ENCODE measurements at places on chromosomes 7 and 10.

GRCh38 chr7:98808751-98809460, 60.9 kb downstream of the TMEM130 start:
- no peak for DNase-seq

DNA sequence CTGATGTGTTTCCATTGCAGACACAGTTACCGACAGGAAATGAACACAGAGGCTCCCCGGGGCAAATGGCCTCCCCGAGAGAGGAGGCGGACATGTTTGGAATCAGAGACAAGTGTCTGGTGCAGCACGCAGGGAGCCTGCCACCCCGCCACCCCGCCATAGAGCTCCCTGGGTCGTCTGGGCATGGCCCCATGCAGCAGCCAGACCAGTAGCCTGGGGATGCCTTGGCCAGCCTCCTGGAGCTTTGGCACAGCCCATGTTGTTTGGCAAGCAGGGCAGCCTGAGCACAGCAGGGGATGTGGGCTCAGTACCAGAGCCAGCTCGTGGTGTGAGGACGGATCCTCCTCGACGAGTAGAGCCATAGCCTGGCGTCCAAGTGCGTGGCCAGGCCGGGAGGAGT, 80.8 kb downstream of the NKX6-2 start:
- no peak for DNase-seq

DNA sequence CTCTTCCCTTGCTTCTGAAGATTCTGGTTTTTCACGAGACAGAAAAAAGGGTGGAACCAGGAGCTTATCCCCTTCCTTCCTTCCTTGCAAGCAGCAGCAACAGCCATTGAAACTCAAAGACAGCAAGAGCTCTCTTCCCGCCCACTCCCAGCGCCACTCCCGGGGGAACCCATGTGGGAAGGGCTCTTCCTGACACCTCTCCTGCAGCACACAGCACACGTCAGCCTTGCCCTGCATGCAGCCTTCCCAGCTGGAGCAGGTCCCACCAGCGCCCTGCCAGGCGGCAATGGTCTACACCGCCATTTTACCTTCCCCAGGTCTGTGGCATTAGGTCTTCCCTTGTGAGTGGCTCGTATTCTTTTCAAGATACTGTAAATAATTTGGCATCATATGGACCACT, 161.8 kb downstream of the MGMT start:
- no peak for DNase-seq

DNA sequence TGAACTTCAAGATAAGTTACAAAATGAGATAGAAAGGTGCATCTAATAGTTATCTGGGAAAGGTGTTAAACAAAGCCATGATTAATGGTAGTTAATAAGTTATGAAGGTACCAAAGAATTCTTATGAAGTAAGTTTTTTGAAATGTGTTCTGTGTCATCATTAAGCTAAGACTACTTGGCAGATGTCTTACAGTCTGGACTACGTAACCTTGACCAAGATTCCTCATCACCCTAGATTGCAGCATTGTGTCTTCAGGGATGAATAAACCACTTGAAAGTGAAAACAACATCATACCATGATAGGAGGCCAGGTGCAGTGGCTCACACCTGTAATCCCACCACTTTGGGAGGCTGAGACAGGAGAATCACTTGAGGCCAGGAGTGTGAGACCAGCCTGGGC, 48.2 kb downstream of the GOT1 start:
- no peak for DNase-seq

DNA sequence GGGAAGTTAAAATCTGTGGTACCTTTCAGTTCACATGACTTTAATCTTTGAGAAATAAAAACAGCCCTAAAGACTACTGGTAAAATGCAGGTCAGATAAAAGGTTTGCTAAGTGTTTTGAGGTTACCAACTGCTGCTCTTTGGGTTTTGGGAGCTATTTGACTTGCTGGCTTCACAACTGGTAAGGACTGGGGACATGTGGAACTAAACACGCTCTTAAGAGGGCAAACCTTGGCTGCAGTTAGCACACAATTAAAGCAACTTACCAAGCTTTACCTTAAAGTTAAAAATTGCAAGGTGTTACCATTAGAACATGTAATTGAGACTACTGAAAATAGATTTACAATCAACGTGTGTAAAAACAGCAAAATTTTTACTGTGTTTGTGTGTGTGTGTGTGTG, 220.2 kb downstream of the PHF14 start:
- no peak for DNase-seq

DNA sequence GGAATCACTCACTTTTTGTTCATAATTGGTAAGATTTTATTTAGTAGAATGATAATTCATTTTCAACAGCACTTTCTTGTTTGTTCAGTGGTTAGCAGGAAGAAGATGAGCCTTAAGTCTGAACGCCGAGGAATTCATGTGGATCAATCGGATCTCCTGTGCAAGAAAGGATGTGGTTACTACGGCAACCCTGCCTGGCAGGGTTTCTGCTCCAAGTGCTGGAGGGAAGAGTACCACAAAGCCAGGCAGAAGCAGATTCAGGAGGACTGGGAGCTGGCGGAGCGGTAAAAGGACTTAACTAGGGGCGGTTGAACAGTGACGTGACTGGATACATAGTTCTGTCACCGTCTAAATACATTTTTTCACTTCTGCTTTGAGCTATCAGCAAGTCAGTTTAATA, 31.3 kb downstream of the RABGEF1 start:
- DNase-seq = no peak

DNA sequence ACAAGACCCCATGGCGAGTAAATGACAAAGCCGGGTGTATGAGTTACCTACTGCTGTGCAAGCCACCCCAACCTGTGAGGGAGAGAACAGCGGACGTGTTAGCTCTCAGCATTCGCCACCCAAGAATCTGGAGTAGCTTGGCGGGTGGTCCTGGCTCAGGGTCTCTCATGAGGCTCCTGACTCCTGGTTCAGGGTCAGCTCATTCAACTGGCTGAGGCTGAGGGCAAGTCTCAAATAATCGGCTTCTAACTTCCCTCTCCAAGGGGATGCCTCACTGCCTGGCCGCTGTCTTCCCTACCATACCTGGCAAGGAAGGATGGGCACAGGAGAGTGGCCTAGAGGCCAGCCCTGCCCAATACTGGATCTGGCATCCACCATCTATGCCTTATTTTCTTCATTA, 94.2 kb downstream of the HTR5A start:
- no peak for DNase-seq

- no peak for DNase-seq
Observed at GRCh38 chr7:20642166-20642565, 26.7 kb downstream of the ABCB5 start.

DNA sequence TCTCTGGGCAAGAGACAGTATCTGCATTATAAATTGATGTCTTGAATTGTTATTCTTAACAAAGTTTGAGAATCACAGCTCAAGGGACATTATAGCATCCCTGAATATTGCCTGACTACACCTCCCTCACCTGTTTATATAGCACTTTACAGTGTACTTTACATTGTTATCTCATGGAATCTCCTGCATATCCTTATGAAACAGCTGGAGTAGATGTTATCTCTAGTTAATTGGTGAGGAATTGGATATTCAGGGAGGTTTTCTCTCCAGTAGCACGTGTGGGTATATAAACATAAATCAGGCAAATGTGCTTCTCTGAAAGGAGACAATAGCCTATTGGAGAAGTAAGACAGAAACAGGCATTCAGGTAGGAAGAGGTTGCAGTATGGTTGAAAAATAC, 117.2 kb downstream of the SRI start:
- DNase-seq = no peak

GRCh38 chr7:150951181-150951520, 27.0 kb downstream of the KCNH2 start:
- no peak for DNase-seq

GRCh38 chr7:43314379-43315158, 202.1 kb downstream of the HECW1 start:
- DNase-seq = no peak

- DNase-seq = no peak
Observed at GRCh38 chr10:114870486-114870885, 48.9 kb downstream of the FHIP2A start.

- DNase-seq = no peak
Observed at GRCh38 chr7:140004672-140005071, 58.1 kb downstream of the PARP12 start.

- DNase-seq = no peak
Observed at GRCh38 chr7:154781369-154782303, 221.3 kb downstream of the PAXIP1 start.

- no peak for DNase-seq
Observed at GRCh38 chr7:158033196-158033595, 554.4 kb downstream of the PTPRN2 start.

GRCh38 chr10:36271627-36272340, 629.7 kb upstream of the FZD8 start:
- no peak for DNase-seq

GRCh38 chr10:11272915-11273389, 255.3 kb downstream of the CELF2 start:
- DNase-seq = no peak

GRCh38 chr10:132477066-132477397, 60.6 kb upstream of the INPP5A start:
- DNase-seq = no peak

DNA sequence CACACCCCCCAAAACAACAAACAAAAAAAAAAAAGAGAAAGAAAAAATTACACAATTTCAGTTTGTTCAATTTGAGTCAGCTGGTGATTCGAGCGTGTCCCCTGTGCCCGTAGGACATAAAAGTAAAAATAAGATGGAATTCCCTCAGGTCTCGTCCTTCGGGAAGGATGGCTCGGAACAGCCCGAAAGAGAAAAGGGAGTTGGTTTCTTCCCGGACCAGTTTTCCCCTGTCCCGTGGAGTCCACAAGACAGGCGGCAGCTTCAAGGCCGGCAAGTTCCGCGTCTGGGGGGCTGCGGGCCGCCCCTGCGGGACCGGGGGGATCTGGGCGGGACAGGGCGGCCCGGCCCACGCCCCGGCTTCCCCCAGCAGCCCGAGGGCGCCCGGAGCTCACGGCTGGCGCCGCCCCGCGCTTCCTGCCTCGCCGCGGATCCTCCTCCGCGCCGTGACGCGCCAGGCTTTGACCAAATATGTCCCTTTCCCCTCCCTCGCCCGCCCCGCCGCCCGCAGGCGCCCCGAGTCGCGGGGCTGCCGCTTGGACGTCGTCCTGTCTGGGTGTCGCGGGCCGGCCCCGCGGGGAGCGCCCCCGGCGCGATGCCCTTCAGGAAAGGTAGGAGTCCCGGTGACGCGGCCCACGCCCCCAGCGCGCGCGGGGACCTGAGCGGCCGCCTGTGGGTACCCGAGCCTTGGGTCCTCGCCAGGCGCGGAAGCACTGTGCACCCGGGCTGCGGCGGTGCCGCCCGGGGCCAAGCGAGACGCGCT, 55.8 kb downstream of the RBM17 start:
- peak; percentile 85 for DNase-seq

GRCh38 chr7:118949031-118949430, 724.5 kb downstream of the ANKRD7 start:
- no peak for DNase-seq

GRCh38 chr10:132641966-132642731, 104.6 kb downstream of the INPP5A start:
- DNase-seq = no peak

DNA sequence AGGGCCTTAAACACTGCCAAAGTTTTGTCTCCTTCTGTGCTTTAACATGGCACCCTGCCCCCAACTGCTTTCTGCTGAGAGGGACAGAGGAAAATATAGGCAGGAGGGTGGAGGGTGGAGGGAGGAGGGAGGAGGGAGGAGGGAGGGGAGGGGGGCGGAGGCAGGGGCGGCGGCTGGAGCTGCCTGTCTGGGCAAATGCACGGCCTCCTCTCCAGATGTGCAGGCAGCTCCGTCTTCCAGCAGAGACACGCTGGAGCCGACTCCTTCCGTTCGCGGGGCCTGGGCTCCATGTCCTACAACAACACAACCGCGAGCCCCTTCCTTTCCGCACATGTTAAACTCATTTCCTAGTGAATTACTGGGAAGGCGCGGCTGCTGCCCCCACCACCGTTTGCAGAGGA, 14.2 kb downstream of the EBF3 start:
- no peak for DNase-seq

DNA sequence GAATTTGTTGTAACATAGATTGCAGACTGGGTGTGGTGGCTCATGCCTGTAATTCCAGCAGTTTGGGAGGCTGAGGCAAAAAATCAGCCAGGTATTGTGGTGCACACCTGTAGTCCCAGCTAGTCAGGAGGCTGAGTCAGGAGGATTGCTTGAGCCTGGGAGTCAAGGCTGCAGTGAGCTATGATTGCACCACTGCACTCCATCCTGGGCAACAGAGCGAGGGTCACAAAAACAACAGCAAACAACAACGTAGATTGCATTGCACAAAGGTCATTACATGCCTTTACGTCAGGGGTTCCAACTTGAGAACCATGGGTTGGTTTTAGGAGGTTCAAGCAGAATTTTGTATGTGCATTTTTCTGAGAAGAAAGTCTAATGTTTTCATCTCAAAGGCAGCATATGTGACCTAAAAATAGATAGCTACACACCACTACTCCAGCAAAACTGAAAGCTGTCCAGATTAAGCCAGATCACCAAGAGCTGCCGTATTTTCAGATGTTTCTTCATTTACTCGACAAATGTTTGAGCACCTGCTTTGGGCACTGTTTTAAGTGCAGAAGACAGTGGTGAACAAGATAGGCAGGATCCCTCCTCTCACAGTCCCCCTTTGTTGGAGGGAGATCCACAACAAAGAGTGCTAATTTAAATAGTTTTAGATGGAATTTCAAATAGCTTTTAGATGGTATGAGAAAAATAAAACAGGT, 28.3 kb upstream of the CYP26C1 start:
- DNase-seq = no peak

DNA sequence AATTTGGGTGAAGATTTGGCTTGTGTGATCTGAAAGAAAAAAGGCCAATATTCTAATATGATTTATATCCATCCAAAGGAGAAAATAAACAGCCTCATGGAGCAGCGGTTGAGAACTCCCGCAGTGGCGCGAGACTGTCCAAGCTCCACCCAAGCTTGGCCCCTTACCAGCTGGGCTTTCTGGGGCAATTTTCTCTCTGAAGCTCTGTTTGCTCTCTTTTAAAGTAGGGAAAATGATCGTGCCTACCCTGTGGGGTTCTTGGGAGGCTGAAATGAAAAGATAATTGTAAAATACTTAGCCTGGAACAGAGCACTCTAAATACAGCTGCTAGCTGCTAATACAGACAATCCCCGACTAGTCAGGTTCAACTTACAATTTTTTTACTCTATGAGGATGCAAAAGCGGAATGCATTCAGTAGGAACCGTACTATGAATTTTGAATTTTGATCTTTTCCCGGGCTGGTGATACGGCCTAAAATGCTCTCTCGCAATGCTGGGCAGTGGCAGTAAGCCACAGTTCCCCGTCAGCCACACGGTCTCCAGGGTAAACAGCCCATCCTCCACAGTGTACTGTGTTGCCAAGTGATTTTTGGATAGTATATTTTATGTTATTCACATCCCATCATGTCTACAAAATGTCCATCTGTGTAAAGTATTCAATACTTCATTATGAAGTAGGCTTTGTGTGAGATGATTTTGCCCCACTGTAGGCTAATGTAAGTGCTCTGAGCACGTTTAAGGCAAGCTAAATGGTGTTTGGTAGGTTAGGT, 137.7 kb downstream of the CHN2 start:
- DNase-seq = no peak

DNA sequence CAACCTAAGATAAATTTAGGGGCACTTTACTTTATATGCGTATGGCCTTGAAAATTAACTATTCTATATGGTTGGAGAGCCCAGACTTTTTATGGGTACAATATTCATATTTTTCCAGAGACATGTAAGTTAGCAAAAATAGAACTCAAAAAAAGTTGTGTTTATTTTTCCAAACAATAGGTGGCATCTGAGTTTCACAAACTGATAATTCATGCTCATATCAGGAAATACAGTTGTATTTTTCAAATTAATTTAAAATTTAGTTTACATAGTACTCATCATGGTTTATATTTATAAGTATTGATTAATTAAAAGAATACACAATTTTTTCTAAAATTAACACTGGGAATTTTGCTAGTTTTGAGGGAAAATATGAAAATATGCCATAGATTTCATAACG, 34.6 kb downstream of the ANKRD7 start:
- DNase-seq = no peak

Data from naive thymus-derived CD4-positive, alpha-beta T cell (primary cell).